Hematopoietic multipotent progenitor cell treated with erythropoietin and hydrocortisone succinate and interleukin-3 and kit ligand, for 8 days (in vitro differentiated cells): ENCODE measurements at places on chromosomes 1 and 21.

- DNase-seq: peak; percentile 13
These were observed 28.5 kb downstream of the ETNK2 start for GRCh38 chr1:204123376-204123775.

DNA sequence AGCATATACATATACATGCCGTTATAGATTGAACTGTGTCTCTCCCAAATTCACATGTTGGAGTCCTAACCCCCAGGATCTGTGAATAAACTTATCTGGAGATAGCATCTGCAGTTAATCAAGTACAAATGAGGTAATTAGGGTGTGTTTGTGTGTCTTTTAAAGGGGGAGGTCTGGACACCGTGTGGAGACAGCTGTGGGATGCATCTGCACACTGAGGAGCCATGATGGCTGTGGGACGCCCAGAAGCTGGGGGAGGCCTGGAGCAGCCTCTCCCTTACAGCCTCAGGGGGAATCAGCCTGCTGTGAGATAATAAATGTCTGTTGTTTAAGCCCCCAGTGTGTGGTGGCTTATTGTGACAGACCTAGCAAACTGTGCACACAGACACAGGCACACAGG is 51.8 kb upstream of the COL18A1 start:
- no peak for DNase-seq

DNA sequence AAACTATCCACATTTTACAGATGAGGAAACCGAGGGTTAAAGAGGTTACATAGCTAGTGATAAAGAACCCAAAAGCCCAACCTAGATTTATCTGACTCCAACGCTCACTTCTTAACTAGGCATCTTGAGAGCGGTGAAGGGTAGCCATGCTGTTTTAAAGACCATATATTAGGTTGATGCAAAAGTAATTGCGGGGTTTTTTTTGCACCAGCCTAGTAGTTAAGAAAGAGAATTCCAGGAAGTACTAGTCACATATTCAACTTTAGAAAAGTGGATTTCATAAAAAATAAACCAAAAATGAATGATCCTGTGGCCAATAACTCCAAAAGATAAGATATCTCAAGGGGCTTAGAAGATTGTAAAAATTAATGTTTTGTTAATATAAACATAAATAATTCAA is 162.1 kb downstream of the GLUL start:
- no peak for DNase-seq

- no peak for DNase-seq
These were observed 143.6 kb downstream of the TOMM20 start for GRCh38 chr1:234985007-234985370.

- no peak for DNase-seq
These were observed 44.0 kb upstream of the FMO2 start for GRCh38 chr1:171140956-171141687.

DNA sequence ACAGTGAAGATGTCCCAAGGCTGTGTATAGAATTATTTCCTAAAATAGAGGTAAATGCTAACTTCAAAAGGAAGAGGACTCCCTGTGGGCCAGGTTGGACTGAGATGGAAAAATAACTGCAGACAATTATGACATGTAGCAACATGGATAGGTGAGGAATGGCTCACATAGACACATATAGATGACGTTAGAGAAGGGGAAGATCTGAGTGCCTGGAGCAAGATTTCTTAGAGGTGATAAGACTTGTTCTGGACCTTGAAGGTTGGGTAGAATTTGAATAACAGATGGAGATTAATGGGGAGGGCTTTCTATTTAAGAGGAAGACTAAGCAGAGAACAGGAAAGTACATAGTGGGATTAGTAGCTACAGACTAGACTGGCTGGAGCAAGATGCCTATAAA is 76.9 kb downstream of the C1orf21 start:
- no peak for DNase-seq

DNA sequence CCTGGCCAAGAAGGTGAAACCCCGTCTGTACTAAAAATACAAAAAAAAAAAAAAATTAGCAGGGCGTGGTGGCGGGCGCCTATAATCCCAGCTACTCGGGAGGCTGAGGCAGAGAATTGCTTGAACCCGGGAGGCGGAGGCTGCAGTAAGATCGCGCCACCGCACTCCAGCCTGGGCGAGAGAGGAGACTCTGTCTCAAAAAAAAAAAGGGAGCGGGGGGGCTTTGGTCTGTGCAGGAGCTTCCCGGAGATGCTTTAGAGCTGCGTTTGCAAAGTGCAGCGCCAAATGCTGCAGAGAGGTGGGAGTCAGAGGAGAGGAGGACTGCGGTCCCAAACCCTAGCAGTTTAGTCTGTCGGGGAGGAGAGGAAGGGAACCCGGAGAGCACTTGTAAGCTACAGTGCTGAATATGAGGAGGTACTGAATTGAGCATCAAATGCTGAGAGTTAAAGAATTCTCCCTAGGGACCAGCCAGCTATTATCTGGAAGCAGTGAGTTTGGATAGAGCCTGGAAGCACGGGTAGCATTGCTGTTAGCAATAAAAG is 569 bp downstream of the FALEC start:
- peak; percentile 15 for DNase-seq

DNA sequence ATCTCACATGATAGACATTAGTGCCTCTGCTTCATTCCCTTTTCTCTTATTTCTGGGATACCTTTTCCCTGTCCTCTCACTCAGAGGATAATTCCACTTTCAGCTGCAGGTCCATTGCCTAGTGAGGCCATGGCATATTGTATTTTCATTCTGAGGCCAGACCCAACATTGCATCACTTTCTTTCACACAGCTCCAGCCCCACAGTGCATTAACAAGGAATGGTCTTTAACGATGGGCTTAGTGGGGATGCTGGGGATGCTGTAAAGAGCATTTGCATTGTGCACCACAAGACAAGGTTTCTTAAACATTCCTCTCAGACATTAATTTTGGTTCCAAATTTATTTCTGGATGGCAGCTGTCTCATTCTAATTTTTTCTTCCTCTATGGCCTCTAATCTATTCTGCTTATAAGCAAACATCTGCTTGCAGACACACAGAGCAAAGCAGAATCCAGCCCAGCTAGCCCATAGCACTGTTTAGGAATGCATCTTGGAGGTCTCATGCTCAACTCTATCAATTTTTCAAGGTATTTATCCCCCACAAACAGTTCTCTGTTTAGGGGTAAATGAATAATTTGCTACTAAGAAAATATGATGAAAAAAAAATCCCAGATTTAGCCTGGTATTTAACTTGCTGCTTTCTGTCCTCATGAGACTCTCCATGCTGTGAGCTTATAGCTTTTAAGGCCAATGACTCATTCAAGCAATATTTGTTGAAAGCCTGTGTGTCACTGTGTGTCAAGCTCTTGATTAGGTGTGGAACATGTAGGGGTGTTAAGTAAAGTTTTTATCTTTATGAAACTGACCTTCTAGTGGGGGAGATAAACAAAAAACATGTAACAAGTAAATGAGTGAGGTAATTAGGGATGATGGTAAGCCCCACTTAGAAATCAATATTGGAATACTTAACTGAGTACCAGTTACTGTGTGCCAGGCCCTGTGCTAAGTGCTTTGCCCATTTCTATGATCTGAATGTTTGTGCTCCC is 44.5 kb upstream of the CCDC190 start:
- no peak for DNase-seq

DNA sequence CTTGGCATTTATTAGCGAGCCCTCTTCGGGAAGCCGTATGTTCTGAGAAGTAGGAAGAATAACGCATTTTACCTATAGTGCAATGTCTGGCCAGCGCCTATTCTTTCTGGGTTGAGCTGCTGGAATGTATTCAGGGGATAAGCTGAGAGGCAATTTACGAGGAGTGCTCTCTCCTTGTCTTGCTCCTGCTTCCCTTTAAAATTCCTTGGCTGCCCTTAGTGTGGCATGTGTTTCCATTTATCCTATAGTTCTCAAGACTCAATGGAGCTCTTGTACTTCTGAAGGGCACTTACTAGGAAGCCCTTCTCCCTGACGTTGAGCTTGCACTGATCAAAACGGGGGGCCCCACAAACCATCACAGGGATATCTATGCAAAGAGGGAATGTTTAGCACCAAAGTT is 364.6 kb downstream of the DISC1 start:
- no peak for DNase-seq

DNA sequence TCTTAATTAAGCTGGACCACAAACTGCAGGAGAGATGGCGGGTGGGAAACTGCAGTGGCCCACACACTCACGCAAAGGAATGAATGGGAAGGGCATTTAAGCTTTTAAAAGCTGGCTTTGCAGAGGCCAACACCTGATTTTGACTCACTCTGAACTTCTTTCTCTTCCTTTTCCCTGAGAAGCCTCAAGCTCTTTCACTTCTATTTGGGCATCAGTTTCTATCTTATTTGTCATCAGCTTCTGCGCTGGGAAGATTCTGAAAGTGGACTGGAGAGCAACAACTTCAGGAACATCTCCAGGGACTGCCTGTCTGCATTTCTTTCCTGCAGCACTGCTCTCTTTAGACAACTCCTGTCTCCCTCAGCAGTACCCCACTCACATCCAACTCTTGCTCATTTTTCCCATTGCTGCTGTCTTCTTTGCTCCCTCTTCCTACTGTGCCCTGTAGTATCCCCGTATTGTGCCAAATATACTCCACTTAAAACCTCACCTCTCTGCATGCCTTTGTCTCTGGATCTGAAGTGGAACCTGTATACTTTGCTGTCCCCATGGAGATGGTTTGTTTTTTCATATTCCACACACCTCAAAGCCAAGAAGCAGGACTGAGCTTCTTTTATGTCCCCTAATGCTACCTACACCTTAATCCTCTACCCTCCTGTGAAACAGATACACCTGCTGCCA is 143.3 kb upstream of the JUN start:
- DNase-seq: no peak

DNA sequence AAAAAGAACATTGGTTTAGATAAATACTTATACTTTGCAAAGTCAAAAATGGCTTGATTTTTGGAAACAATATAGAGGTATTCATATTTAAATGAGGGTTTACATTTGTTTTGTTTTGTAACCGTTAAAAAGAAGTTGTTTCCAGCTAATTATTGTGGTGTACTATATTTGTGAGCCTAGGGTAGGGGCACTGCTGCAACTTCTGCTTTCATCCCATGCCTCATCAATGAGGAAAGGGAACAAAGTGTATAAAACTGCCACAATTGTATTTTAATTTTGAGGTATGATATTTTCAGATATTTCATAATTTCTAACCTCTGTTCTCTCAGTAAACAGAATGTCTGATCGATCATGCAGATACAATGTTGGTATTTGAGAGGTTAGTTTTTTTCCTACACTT is 65.3 kb upstream of the SAMD13 start:
- DNase-seq: no peak

- no peak for DNase-seq
These were observed 24.6 kb downstream of the SORT1 start for GRCh38 chr1:109373126-109373525.

DNA sequence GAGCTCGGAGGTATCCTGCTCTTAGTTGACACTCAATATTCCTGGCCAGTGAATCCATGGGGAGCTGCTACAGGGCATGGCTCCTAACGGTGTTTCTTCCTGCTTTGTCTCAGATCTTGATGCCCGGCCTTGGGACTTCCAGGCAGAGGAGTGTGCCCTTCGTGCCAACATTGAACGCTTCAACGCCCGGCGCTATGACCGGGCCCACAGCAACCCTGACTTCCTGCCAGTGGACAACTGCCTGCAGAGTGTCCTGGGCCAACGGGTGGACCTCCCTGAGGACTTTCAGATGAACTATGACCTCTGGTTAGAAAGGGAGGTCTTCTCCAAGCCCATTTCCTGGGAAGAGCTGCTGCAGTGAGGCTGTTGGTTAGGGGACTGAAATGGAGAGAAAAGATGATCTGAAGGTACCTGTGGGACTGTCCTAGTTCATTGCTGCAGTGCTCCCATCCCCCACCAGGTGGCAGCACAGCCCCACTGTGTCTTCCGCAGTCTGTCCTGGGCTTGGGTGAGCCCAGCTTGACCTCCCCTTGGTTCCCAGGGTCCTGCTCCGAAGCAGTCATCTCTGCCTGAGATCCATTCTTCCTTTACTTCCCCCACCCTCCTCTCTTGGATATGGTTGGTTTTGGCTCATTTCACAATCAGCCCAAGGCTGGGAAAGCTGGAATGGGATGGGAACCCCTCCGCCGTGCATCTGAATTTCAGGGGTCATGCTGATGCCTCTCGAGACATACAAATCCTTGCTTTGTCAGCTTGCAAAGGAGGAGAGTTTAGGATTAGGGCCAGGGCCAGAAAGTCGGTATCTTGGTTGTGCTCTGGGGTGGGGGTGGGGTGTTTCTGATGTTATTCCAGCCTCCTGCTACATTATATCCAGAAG is 16.7 kb downstream of the ALX3 start:
- peak; percentile 57 for DNase-seq

- DNase-seq: no peak
These were observed 13.1 kb upstream of the SLC1A7 start for GRCh38 chr1:53155534-53155933.

- no peak for DNase-seq
These were observed 41.4 kb downstream of the ANP32E start for GRCh38 chr1:150194381-150195031.

- DNase-seq: no peak
These were observed 2.1 kb upstream of the WASF2 start for GRCh38 chr1:27491748-27492700.

DNA sequence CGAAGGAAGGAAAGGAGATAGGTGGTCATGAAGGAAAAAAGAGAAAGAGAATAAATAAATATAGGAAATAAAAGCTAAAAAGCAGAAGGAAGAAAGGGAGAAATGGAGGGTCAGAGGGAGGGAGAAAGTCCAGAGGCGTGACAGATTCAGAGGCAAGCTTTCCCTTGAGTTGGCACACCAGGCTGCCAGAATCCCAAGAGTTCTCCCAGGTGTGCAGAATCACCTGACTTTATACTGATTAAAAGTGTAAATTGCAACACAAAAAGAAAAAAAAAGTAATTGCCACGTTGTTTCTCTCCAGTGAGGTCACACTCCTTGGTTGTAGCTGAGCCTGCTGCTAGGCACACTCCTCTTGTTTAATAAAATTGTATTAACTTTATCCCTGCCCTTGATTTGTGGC is 669.9 kb upstream of the PKN2 start:
- no peak for DNase-seq

DNA sequence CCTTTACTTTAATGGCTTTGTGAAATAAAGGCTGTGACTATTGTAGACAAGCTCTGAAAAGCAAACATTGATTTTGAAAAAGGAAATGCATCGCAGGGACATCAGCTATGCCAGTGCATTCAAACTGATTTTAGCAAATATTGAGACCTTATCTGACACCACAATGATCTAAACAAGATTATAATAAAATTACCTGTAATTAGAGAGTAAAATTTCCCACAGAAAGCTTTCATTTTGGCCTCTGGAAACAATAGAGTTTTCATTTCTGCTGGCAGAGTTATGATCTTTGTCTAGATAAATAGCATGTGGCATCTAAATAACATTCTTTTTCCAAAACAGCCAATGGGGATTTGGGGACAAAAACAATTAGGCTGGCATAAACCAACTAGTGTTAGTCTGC is 650.4 kb upstream of the PRMT6 start:
- DNase-seq: no peak

GRCh38 chr1:221663321-221663720 is 78.6 kb downstream of the DUSP10 start:
- DNase-seq: no peak

GRCh38 chr1:180175806-180176205 is 21.1 kb downstream of the QSOX1 start:
- no peak for DNase-seq
